Esophagus squamous epithelium (tissue), 5 donors: ENCODE measurements at places on chromosomes 12 and 14.

DNA sequence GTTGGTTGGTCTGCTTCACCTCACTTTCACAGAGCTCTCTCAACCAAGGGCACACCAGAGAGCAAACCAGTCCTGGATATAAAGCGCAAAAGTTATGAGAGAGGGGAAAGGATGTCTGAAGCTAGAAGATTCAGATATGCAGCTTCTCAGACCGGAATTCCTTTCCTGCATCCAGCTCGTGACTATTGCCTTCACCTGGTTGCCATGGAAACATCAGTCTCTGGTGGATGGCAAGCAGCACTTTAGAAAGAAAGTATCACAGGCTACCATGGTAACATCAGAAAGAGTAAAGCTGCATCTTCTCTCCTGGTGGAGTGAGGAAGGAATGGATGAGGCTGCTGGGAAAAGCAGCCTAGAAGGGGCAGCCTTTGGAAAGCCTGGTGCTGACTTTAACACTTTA lies 13.7 kb downstream of the REM2 start:
- DNase-seq = no peak

- DNase-seq = no peak
Measured at GRCh38 chr14:105847400-105847799, 321.0 kb downstream of the TMEM121 start.

DNA sequence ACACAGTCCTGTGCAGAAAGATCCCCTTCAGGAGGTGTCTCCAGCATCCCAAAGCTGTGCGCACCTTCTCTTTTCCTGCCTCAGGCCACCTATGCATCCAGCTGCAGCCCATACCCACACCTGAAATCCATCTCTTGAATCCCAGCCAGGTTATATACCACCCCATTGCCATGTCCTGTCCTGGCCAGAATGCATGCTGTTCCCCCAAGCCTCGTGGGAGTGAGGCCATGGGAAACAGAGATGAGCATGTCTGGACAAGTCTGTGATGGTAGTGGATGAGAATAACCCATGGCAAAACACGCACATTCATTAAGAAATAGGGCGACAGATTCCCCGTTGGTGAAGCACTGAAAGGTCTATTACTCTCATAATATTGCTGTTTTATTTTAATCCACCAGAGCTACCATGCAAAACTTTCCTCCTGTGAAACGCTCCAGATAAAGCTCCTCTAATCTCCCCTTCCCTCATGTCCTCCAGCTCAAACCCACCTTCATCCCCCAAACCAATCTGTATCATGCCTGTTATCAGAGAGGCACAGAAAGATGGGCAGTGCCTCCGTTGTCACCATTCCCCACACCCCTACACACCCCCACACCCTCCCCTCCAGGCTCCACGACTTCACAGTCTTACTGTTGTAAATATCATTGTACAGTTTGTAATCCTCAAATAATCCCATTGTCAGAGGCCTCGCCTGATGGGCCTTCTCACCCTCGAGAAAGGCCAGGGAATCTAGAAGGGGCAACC lies 97.5 kb upstream of the FKBP4 start:
- no peak for DNase-seq

GRCh38 chr12:21546716-21547115 lies 20.6 kb downstream of the SPX start:
- DNase-seq = no peak

DNA sequence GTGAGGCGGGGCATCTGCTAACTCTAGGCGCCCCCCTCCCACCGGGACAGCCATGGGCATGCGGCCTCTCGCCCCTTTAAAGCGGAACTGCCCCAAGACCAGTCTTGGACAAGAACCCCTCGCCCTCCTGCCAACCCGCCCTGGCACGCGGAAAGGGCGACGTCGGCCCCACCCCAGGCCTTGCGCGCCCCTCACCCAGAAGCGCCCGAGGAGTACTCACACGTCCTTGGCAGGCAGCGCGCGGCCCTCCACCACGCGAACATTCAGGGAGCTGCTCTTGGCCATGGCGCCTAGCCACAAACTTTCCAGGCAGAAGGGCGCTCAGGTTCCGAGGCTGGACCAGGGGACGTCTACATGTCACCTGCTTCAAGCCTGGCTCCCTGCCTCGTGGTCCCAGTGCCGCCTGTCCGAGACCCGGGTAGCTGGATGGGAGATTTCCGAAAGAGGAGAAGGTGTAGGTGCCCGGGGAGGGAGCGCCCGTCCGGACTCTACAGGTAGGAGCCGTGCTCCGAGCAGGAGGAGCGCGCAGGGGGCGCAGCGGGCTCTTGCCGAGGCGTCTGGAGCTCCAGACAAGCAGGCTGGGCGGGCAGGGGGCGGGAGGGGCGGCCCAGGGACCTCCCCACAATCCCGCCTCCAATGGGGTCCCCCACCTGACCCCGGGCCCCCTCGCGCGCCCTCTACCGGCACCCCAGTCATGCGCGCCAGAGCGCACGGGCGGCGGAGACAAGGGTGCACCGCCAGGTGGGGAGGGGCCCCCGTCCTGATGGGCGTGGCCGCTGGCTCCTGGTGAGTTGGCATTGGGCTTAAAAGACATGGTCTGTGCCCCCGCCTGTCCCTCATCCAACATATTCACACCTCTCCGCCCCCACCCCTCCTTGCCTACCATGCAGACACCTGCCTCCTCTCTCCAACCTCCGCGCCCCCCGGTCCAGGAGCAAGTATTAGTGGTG lies at the start of gene RASAL1:
Gene RASAL1 (minus strand): TSS at position 584 of the 950 bp plus-strand sequence. CDS start 299 bp downstream, at position 285.
- DNase-seq = no peak
